ENCODE measurements at places on chromosomes 1 and 21.
A peak's percentile ranks its signal among the peaks of the same experiment; 100 is the strongest.

- DNase-seq = no peak
These were observed 1.2 kb downstream of the LBR start for GRCh38 chr1:225426395-225427234.

DNA sequence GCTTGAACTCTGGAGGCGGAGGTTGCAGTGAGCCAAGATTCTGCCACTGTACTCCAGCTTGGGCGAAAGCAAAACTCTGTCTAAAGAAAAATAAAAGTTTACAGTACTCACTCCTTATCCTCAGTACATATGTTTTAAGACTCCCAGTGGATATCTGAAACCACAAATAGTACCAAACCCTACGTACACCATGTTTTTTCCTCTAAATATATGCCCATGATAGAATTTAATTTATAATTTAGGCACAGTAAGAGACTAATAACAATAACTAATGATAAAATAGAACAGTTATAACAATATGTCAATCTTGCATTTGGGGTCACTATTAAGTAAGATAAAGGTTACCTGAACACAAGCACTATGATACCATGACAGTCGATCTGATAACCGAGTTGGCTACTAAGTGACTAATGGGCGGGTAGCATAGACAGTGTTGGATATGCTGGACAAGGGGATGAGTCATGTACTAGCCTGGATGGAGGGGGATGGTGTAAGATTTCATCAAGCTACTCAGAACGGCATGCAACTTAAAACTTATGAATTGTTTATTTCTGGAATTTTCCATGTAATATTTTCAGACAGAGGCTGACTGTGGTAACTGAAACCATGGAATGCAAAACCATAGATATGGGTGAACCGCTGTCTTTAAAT is 43.7 kb downstream of the ST7L start:
- no peak for DNase-seq

- peak; percentile 6 for DNase-seq
These were observed 40.3 kb downstream of the MAP10 start for GRCh38 chr1:232845406-232845955.

DNA sequence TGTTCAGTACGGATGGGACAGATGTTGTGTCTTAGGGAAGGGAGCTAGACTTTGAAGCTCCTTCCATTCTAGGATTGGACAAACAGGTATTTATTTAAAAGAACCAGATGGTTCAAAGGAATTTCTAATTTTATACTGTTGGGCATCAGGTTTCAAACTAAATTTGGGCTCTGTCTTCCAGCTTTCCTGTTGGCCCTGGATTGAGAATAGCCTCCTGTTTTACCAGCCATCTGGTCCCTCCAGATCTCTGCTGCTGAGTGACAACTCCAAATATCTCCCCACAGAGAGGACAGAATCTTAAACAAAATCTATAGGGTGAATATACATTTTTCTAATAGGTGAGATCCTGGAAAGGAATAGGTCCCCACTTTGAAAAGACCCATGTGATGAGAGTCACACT is 52.5 kb upstream of the CNIH3 start:
- no peak for DNase-seq

DNA sequence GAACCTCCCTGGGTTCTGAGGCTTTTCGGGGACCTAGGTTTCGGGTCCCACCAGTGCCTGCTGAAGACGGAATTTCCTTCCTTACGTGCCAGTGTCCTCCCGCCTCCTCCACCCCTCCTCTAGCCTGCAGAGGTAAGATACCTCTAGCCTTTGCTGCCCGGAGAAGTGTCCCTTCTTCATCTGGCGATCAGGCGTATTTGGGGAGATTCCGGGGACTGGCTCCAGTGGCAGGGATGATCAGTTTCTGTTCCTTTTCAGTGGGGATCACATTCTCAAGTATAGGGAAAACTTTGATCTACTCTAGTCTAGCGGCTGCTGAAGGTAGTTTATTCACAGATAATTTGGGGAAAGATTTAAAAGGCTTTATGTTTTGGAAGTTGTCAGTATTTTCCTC is 674 bp downstream of the CEP350 start:
- no peak for DNase-seq

DNA sequence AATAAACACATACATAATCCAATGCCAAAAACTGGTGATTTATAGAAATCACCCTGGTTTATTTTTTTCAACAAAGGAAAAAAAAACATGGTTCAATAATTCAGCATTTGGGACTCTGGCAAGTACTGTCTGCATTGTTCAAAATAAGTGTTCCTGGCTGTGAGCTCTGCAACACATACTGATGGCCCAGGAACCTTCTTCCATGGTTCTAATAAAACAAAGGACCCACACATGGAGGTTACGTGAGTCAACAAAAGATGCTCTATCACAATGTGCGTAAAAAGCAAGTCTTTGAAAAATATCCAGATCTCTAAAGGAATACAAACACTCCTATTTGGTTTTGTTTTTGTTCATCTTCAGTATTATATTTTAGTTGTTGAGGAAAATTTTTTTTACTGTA is 37.9 kb upstream of the C1orf198 start:
- no peak for DNase-seq

- peak; percentile 90 for DNase-seq
These were observed 4.6 kb downstream of the ID3 start for GRCh38 chr1:23554481-23555269.

DNA sequence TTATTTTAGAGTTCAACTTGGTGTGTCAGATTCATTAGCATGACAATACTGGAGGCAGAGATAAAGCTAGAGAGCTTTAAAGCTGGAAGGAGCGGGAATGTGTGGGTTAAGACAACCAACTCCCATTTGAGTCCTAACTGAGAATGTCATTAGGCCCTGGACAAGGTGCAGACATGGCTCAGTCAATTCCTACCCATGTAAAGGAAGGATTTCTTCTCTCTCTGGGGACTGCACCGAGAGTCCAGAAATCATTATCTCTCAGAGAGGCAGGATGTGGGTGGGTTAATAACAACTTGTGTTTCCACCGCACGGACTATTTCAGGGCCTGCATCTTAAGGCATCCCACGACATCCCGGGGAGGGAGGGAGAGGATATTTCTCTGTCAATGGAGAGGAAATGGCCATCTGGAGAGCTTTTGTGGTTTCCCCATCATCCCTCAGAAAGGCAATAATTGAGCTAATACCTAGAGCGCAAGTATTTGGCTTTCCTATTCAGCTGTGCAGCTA is 46.7 kb upstream of the SARS1 start:
- peak; percentile 37 for DNase-seq

GRCh38 chr1:110426854-110427253 is 19.4 kb upstream of the LAMTOR5 start:
- DNase-seq = no peak

DNA sequence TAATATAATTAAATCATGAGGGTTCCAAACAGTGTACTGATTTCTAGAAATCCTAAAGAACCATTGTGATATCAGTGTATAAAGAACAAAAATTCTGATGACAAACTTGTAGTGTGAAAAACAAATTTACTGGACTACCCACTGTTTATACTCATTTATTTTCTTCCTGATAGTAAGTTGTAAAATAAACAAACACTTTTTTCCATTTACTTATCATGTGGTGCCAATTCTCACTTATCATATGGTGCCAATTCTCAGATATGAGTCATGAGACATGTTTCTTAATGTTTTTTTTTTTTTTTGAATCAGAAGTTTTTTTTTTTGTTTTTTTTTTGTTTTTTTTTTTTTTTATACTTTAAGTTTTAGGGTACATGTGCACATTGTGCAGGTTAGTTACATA is 137.7 kb downstream of the LEPR start:
- no peak for DNase-seq

- no peak for DNase-seq
These were observed 70.6 kb downstream of the SNRPE start for GRCh38 chr1:203931953-203932352.

DNA sequence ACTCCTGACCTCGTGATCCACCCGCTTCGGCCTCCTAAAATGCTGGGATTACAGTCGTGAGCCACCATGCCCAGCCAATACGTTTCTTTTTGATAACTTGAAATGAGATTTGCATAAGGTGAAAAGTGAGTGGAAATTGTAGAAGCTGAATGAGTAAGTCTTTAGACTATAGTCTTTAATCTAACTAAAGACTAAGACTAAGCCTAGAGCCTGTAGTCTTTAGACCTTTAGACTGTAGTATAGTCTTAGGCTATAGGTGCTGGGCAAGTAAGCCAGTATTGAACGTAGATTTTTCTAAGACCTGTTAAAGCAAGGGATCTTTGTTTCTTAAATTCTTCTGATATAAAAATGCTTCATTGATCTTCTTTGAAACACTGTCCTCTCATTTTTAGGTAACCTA is 12.1 kb downstream of the PPP2R5A start:
- no peak for DNase-seq

- no peak for DNase-seq
These were observed 32.1 kb downstream of the SLC37A1 start for GRCh38 chr21:42545745-42546144.

DNA sequence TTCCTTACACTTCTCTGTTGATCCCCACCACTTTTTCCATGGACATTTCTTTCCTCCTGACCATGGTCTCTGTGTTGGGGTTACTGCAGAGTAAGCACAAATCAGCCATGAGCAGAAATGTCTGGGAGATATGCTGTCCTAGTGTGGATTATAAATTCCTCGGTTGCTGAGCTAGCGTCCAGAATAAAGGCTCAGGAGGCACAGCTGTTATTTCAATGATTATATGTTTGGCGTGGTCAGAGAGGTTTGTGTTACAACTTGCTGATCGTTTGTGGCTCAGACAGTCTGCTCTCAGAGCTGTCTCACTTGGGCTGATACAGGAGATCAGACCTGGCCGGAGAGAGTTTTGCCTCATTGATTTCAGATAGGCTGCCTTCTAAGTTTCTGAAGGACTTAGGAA is 37.5 kb upstream of the LAMC2 start:
- DNase-seq = peak; percentile 61

GRCh38 chr1:94693435-94693834 is 126.7 kb upstream of the SLC44A3 start:
- DNase-seq = no peak

- DNase-seq = no peak
These were observed 103.0 kb upstream of the ETV3 start for GRCh38 chr1:157241185-157241538.

GRCh38 chr1:227378871-227379554 is 60.7 kb upstream of the CDC42BPA start:
- no peak for DNase-seq

DNA sequence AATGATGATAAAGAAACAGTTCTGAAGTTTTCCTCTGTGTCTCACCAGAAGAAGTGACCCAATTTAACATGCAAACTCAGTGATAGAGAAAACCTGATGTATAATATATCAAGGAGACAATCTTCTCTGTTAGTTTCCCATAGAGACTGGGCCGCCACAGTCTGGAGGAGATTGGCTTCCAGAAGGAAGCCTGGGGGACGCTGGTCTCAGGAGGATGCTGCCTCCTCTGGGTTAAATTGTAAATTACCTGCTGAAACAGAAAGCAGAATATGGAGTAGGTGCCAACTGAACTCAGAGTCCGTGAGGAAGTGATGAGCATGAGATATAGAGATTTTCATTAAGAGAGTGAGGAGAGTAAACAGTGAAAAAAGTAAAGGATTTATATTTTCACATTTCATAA is 15.8 kb downstream of the OR14I1 start:
- no peak for DNase-seq

DNA sequence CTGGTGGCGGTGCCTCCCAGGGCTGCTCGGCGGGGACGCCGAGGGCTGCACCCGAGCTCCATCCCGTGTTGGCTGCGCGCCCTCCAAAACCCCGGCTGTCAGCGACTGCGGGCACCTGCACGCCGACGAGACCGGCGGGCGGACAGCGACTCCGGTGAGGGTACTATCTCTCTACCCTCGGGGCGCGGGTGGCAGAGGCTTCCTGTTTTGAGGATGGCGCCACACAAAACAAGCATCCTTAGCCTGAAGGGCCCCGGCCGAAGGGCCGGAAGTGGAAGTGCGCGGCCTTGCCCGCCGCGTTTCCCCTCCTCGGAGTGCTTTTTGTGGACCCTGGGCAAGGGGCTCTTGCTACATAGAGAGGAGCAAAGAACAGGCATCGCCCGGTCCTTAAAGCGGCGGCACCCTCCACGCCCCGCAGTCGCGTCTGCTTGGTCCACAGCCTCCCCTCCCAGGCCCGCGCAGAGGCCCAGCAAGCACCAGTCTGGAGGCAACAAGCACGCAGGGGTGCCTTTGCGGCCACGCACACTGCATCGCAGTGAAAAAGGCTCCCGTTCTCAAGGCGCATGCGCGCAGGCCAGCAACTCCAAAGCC is 561 bp upstream of the COQ8A start:
- peak; percentile 70 for DNase-seq

- DNase-seq = no peak
These were observed 509.4 kb downstream of the SMYD3 start for GRCh38 chr1:245997471-245998258.

DNA sequence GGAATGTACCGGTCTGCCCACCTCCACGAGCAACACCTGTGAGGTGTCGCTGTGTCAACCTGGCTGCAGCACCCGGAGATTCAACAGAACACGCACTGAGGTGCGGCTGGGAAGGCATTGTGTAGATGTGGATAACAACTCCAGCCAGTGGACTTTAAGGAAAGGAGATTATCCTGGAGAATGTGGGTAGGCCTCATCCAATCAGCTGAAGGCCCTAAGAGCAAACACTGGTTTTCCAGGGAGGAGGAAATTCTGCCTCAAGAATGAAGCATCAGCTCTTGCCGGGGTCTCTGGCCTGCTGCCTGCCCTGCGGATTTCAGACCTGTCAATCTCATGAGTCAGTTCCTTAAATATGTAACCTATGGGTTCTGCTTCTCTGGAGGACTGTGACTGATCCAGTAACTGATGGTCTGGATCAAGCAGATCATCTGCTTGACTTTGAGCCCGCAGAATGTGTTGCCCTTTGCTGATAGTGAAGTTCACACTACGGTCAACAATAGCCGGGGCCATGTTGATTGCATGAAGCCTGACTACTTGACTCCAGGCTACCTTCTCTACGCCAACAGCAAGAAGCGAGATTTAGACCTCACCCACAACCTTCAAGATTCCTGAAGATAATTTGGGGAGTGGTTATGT is 15.9 kb upstream of the PRDM15 start:
- no peak for DNase-seq

GRCh38 chr21:31927689-31928353 is 55.0 kb downstream of the HUNK start:
- peak; percentile 74 for DNase-seq

GRCh38 chr1:238916828-238917227 is 469.5 kb upstream of the CHRM3 start:
- DNase-seq = no peak

- no peak for DNase-seq
These were observed 24.9 kb downstream of the CHML start for GRCh38 chr1:241615043-241615974.

GRCh38 chr1:111062624-111063023 is 77.3 kb downstream of the DRAM2 start:
- DNase-seq = no peak

Data from NCI-H2227 treated with DMSO at 0.1 percent for 48 hours (cell line).